ENCODE measurements at places on chromosomes 5 and 9.

GRCh38 chr5:88929385-88929784 lies 46.4 kb upstream of the MEF2C start:
- no peak for DNase-seq

- DNase-seq: no peak
Observed at GRCh38 chr9:98584059-98584458, 124.7 kb downstream of the GABBR2 start.

DNA sequence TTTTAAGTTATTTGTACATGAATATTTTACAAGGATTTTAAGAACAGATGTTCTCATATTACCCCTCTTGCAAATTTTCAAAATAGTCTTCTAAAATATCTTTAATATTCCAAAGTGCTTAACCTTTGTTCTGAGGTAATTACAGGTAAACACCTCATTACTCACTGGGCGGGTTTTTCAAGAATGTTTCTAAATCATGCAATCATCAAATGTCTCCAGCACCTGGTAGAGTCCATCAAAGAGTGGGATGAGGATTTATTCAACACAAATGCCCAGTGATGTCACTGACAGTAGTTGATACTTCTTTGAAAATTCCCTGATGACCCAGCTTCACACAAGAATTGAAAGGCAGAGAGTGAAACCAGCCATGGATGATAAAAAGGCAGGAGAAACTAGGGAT lies 114.4 kb downstream of the SEC61B start:
- DNase-seq: no peak

DNA sequence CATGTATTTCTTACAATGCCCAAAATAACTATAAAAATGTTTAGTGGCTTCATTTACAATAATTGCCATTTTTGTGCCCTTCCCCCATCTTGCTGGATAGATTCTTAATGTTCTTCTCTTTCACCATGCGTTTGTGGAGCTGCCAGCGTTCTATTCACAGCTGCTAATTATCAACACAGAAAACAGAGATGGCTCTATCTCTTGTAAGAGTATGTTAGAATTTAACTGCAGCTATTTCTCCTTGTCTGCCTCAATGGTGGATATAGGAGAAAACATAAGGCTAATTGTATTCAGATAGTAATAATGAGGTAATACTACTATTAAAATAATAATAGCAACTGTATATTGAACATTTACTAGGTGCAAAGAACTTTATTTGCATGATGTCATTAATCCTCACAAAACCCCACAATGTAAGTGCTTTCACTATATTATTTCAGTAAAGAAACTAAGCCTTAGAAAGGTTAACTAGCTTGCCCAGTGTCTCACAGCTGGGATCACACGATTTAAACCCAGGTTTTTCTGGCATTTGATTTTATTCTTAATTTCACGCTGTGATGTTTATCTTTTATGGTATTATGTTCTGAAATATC lies 50.1 kb downstream of the JAKMIP2 start:
- DNase-seq: no peak

- DNase-seq: no peak
Observed at GRCh38 chr5:167593329-167594060, 698.0 kb upstream of the WWC1 start.

DNA sequence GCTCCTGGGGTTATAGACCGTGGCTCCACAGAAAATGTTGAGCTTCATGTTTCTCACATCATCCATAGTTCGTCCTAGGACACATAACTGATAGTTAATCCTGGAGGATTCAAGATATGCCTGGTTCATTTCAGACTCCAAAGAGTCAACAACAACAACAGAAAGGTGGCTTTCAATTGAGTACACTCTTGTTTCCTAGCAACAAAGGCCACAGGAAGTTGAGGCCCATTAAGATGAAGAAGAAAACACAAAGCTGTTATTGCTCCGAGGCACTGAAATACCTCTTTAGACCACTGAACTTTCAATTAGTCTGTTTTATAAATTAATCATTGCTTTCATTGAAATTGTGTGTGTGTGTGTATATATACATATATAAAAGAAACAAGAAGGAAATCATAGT lies 154.5 kb downstream of the YIPF5 start:
- no peak for DNase-seq

DNA sequence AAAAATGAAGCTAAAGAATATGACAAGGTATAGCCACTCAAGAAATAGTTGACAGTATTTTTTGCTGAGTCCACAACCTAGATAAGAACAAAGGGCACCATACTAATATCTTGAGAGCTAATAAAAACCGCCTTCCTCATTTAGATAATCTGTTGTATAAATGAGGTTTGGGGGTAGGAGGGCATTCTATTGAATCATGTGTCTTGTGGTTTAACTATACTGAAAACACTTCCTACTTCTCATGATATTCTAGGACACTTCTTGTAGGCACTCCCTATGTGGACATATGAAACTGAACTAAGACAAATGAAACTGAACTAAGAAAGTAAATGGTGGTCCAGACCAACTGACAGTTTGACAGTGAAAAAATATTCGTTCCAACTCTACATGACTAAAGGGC lies 1268.5 kb upstream of the C9orf72 start:
- DNase-seq: no peak

GRCh38 chr5:96614110-96614691 lies 48.0 kb upstream of the CAST start:
- peak; percentile 12 for DNase-seq

DNA sequence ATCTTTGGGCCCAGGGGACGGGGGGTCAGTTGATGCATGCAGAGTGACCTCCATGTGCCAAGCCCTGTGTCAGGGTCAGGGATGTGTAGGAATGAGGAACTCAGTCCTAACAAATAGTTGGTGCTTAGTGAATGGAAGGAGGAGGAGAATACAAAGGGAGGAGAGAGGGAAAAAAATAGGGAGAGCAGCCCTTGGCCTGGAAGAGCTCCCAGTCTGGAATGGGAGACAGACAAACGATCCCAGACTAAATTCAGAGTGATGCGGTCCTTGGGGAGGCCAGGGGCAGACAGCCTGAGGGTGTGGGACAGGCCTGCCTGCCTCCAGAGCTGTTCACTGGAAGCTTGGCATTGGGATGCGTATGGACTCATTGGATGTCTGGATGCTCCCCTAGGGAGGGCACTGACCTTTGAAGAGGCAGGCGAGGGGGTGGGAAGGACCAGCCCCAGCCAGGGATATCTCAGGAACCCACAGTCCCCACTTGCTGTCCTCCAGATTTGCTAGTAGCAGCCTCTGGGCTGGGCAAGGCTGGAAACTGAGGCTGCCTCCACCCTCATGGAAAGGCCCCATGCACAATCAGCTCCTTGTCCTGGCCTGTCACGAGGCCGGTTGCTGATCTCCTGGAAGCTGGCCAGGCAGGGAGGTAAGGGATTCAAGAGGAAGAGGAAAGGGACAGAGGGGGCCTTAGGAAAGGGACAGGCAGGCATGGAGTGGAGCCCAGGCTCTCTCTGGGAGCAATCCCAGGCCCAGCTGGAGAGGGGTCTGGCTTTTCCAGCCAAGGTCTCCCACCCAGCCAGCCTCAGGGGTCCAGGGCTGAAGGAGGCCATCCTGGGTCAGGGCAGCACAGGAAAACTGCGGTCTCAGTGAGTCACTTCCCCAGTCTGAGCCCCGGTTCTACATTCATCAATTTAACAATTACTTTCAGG lies 69.0 kb upstream of the GGTA1 start:
- DNase-seq: peak; percentile 40

GRCh38 chr5:145681686-145682085 lies 153.5 kb downstream of the PRELID2 start:
- no peak for DNase-seq

DNA sequence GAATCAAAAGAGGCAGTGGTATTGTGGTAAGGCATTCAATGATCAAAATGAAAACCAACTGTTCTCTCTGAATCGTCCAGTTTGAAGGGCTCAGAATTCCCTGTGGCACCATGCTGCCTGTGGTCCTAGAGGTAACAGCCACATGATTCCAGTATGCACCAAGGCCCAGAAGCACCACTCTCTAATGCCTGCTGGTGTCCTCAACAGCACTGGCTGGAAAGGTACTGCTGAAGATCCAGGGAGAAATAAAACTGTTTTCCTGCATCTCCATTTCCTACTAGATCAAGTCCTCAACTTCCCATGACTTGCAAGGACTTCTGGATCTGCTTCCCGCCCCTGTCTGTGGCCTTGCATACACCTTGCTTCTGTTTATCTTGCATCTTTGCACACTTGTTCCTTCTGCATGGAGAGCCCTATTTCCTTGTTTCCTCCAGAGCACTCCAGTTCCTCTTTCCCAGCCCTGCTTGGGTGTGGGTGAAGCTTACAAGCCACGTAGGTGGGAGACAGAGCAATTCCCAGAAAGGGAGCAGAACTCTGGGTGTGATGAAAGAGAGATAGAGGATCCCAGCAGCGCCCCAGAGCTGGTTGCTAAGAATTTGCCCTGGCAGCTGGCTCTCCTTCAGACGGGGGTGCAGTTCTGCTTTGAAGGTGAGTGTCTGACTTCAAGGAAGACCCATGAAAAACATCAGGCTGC lies 41.0 kb upstream of the EQTN start:
- DNase-seq: peak; percentile 37

DNA sequence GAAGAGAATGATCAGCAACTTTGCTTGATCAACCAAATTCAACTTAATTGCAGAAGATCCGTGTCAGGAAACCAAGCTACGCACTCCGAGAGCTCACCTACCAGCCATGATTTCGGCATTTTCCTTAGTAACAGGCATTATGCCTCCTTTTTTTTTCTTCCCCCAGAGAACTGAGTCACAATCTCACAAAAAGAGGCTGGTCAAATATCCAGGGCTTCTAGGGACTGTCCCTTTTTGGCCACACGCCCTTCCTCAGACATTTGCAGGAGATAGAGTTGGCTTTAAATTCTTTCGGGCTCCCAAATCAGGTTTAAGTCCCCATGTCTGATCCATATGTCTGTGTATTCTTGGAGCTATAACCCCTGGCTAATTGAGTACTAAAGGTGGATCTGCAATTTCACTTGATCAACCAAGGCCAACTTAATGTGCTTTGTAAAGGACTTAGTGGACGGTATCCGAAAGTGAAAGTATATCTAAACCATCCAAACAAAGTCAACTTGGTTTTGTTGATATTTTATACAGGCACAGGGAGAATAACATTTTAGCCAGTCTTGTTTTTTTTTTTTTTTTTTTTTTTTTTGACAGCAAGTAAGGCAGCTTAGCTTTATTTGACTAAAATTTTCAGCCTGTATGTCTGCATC lies 100.8 kb upstream of the TBCA start:
- no peak for DNase-seq

DNA sequence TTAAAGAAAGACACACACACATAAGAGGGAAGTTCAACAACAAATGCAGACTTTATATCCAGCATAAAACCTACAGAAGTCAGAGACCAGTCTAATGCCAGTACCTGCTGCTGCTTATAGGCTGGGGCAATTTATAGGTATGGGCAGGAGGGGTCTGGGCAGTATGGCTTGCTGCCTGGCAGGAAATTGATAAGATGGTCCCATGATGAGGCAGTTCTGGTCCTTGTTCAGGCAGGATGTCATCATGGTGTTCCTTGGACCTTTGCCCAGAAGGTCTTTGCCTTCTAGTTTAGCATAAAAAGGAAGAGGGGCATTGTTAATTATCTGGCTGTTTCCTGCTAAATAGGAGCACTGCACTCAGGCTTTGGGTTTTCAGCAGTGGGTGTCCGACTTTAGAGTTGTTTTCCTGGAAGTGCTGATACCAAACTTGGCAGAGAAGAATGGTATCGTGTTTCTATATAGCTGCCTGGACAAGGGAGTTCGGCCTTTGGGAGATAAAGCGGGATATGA lies 10.4 kb upstream of the PDCD1LG2 start:
- DNase-seq: no peak

DNA sequence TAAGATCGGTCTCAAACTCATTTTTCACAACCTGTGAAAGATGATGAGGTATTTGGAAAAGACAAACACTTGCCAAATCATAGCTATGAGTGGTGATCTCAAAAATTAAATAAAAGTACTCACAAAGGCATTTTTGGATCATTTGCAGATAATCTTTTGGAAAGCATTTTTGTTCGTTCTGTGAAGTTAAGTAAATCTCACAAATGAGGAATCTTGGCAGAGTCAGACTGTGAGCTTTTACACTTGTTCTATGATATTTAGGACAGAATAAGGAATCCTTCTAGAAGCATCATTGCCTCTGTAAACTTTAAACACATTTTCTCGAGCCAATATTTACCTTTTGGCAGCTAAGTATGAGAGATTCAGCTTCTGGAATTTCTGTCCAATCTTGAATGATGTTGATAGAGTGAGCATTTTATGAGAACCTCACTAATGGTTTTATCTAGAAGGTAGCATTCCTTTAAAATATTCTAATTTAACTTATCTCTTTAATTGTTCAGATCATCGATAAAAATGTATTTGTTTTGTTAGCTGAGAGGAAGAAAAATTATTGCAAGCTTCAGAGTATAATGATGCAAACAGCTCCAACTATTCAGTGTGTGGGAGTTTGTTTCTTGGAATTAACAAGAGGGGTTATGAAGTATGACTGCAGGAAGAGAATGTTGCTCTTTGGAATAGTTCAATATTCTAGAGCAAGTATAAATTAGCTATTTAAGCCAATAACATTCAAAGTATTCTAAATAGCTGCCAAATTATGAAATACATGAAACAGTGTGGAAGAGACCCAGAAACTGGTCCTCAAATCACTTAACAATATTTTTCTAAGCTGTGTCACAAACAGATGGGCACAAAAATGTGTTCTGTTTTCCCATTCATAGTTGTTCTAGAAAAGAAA lies 48.6 kb upstream of the SLCO6A1 start:
- DNase-seq: no peak

GRCh38 chr9:71764463-71764862 lies 3.9 kb downstream of the CEMIP2 start:
- no peak for DNase-seq

GRCh38 chr5:170416526-170416925 lies 27.4 kb upstream of the KCNMB1 start:
- no peak for DNase-seq

GRCh38 chr5:56616454-56617160 lies 198.7 kb upstream of the MAP3K1 start:
- DNase-seq: no peak

GRCh38 chr5:128264564-128265360 lies 181.2 kb downstream of the SLC12A2 start:
- no peak for DNase-seq

GRCh38 chr5:129063483-129064113 lies 31.0 kb upstream of the ISOC1 start:
- DNase-seq: no peak

DNA sequence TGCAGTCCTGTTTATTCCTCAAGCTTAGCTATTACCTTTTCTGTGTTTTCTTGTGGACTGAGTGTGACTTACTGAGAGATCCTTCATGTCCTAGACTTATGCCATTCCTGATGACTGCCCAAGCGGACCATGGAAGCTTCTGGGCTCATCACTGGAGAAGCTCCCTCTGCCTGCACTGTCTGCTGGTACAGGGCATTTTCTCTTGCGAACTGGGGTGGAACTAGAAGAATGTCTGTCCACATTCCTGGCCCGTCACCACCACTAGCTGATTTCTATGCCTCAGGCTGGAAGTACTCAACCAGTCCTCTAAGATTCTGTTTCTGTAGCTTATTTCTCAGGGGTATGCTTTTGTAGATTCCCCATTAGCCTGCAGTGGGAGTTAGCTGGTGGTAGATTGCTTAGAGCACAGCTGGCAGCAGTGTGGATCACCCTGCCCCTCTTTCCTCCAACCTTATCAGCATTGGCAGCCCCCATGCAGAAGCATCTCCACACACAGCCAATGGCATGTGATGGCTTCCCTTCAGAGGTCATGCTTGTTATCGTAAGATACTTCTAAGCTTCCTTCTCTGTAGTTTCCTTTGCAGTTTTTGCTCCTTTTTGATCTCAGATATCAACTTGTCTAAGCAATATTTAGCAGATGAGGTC lies 12.4 kb downstream of the SLC36A1 start:
- DNase-seq: no peak

Data from caudate nucleus (tissue), 63 donors.